ENCODE measurements at places on chromosomes 2 and 18.

GRCh38 chr2:110875384-110875725 lies 143.0 kb downstream of the ACOXL start:
- DNase-seq, result no peak

- DNase-seq, result no peak
Measured at GRCh38 chr2:69061525-69061924, 48.5 kb downstream of the ANTXR1 start.

GRCh38 chr2:111091811-111092211 lies 28.9 kb upstream of the BCL2L11 start:
- no peak for DNase-seq

DNA sequence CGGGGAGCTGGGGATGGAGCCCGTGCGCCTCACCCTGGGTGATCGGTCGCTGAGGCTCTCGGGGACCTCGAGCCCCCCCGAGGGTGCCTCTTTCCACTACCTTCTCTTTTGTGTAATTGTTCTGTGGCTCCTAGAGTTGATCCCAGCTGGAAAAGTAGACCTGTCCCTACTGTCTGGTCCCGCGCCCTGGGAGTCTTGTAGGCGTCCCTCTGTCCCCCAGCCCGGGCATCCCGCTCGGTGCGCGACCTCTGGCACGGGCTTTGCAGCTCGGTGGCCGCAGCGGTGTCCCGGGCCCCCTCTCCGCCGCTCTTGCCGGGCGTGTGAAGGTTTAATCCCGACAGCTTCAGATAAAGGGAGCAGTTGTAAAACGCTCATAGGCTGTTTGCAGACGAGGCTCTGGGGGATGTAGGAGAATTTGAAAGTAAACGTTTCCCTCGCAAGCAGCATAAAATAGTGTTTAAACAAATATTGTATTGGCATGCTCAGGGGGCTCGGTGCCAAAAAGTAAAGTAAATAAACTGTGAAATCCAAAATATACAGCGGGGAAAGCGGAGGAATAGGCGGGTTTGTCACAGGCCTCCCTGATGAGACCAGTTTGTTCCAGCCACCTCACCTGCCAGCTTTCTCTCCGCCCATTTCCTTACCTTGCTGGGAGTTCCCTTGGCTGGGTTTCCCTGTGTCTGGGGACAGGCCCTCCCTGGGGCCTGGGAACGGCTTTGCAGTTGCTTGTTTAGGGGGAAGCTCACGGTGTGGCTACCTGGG lies 1.9 kb downstream of the GLI2 start:
- no peak for DNase-seq

GRCh38 chr2:73926493-73927327 lies at the start of gene DGUOK:
TSS of gene DGUOK (plus strand) at chr2:73926880. CDS start at chr2:73926911, 31 bp downstream.
- peak; percentile 94 for DNase-seq

DNA sequence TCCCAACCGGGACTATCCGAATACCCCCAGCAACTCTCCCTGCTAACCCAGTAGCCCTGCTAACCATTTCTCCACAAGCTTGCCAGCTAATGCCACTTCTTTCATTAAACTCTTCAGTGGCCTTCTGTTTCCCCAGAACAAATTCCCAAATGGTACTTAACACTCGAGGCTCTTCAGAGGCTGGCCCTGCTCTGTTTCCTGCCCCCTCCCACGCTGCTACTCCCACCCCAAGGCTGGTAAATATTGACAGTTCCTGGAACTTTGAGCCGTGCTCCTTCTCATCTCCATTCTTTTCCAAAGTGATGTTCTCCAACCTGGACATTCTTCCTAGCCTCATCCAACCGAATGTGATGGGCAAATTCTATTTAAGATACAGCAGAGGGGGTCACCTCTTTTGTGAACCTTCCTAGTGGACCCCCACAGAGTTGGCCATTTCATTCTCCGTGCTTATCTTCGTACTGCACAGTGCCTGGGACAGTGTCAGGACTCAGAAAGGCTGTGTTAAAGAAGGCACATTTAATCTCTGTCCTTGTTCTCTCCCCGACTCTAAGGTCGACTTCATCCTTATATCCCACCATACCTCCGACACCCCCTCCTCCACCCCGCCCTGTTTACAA lies 3.2 kb upstream of the KIDINS220 start:
- no peak for DNase-seq

- DNase-seq, result no peak
Measured at GRCh38 chr2:54641988-54642387, 81.5 kb upstream of the EML6 start.

GRCh38 chr2:113966832-113967231 lies 76.9 kb downstream of the ACTR3 start:
- DNase-seq, result no peak

GRCh38 chr18:40555914-40556313 lies 1399.1 kb upstream of the PIK3C3 start:
- no peak for DNase-seq

GRCh38 chr2:99641999-99642398 lies 152.2 kb upstream of the REV1 start:
- no peak for DNase-seq

DNA sequence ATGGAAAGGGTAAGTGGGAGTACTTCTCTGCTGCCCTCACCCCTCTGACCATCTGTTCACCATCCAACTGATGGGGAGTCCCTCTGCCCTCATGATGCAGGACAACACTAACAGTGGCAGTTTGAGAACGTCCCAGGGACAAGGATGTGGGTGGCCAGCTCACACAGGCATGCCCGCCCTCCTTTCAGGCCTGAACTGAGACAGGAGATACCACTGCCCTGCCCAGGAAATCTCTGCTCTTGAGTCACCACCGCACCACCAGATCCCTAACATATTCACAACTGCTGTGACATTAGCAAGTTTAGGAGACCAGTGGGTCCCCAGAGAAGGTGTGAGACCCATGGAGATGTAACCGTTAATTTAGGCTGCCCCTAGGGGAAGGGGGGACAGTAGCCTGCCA lies 66.2 kb downstream of the TRAPPC8 start:
- DNase-seq, result no peak

- no peak for DNase-seq
Measured at GRCh38 chr18:33581856-33582255, 3.8 kb downstream of the ASXL3 start.

DNA sequence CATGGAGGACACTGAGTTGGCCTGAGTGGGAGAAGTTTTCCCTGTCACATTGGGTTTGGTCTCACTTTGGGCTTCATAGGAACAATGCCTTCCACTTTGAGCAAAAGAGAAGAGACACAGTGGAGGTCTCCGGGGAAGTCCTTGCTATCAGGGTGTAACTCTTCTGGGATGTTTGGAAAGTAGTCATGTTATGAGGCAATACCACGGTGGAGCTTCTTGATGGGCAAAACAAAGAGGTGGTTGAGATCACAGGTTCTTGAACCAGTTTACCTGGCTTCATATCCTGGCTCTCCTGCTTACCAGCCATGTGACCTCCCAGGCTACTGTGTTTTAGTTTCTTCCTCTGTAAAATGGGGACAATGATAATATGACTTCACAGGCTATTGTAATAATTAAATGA lies 478.6 kb downstream of the SLC4A3 start:
- DNase-seq, result no peak

DNA sequence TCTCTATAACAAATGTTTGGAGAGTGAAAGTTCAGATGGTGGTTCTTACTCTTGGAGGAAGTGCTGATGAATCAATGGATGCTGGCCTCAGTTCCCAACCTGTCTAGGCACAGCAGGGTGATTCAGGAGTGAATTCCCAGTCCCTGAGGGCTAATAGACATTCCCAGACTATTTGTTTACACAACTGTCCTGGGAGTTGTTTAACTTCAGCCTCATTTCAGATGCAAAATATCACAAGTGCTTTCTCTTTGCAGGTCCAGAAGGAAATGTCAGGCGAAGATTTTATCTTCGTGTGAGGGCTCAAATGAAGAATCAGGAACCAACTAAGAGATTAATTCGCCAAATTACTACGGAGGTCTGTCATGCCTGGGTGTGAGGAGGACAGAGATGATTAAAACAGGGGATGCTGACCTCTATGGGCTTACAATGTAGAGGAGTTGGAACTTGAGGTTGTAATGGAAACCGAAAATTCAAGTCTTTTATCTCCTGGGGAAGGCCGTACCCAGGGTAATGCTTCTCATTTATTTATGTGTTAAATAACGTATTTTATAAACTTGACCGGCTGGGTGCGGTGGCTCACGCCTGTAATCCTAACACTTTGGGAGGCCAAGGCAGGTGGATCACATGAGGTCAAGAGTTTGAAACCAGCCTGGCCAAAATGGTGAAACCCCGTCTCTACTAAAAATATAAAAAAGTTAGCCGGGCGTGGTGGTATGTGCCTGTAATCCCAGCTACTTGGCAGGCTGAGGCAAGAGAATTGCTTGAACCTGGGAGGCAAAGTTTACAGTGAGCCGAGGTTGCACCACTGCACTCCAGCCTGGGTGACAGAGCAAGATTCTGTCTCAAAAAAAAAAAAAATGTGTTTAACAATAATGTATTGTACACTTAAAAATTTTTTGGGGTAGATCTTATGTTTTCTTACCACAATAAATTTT lies 38.7 kb upstream of the SLC1A4 start:
- DNase-seq, result no peak

DNA sequence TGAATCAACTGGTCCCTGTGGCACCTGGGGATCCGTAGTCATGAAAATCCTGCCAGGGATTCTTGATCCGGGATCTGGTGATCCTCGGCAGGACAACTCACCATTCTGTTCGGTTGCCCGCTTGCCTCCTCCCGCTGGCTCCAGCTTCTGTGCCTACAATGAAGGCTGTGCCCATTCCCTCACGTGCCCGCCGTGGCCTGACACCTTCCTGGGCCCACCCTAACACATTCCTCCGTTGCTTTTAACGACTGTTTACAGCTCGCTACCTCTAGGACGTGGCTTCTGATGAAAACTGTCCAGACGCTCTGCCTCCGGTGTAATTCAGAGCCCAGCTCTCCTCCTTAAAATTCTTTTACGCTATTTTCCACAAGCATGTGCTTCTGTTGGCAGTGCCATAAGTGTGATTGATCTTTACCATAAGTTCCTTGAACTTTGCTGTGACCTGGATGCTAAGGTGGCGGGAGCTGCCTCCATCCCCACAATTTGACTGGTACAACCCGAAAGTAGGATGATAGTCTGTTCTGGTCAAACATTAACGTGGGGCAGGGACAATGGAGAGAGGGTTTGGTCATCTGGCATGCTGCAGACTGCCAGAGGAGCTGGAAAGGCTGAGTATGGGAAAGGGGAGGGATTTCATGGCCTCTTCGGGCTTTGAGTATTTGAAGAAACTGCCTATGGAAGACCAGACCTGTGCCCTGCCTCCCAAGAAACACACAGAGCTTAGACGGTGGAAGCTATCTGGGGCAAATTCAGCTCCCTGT lies 206.8 kb upstream of the TNP1 start:
- no peak for DNase-seq

GRCh38 chr18:63878925-63879324 lies 8.6 kb upstream of the SERPINB2 start:
- no peak for DNase-seq

DNA sequence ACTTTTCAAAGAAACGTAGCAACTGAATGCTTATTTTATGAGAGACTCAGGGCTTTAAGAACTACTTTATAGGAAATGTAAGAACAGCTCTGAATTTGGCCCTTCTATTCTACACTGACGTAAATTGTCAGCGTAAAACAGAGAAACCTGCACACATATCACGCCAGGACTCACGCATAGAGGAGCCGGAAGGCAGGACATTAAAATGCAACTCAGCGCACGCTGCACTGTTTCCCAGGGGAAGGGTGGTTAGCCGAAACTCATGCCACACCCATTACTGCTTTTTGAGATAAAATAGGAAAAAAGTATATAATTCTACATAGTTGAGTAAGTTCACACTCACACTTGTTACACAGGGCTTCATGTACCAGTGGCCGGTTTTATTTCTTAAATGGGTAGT lies 7.4 kb downstream of the TUBB6 start:
- no peak for DNase-seq

- no peak for DNase-seq
Measured at GRCh38 chr2:75325594-75325993, 126.3 kb upstream of the TACR1 start.

DNA sequence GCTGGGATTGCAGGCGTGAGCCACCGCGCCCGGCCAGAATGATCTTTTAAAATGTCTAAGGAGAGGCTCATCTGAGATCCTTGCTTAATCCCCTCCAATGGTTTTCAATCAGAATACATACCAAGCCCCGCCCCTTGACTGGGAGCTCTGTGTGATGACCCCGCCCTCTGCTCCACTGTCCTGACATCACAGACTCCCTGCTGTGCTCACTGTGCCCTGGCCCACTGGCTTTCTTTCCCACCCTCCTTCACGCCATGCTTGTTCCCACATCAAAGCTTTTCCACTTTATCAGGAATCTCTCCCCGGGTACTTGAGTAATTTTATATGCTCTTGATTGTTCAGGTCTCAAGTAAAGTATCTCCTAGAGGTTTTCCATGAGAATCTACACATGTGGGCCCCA lies 762.3 kb upstream of the ID2 start:
- DNase-seq, result no peak

DNA sequence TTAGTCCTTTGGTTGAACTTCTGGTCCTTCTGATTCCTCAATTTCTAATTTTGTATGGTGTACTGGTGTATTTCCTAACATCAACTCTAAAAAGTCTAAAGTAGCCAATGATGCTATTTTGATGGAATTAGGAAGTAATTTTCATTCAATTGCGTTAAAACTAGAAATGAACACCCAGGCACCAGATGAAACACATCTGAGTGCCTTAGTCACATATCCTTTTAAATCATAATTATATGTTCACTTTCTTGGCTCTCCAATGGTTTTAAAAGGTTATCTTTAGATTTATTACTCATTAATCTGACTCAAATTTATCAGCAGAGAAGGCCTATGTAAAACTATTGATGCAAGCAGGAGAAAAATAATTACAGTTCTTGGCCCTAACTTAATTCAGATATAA lies 119.7 kb downstream of the GAREM1 start:
- DNase-seq, result no peak

DNA sequence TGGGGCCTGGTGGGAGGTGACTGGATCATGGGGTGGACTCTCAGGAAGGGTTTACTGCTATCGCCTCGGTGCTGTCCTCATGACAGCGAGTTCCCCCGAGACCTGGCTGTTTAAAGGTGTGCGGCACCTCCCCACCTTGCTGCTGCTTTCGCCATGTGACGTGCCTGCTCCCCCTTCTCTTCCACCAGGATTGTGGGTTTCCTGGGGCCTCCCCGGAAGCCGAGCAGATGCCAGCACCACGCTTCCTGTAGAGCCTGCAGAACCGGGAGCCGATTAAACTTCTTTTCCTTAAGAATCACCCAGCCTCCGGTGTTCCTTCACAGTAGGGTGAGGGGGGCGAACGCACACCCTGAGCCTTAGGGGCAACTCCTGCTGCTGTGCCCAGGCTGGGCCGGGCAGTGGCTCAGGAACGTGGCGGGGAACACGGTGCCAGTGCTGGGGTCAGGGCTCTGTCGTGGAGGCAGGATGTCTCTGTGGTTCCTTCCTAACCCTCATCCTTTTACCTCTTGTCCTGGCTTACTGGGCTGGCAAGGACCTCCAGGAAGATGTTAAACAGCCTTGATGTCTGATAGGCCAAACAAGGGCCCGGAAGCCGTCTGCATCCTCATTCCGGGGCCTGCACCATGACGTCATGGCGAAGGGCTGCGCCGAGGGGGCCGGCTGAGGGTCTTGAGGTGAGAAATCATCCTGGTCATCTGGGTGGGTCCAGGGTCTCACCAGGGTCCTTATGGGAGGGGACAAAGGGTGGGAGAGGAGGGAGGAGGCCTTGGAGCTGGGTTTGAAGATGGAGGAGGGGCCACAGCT lies 12.7 kb downstream of the NEU4 start:
- no peak for DNase-seq
